ENCODE measurements at places on chromosomes 5 and 9.
A peak's percentile ranks its signal among the peaks of the same experiment; 100 is the strongest.

GRCh38 chr5:80481019-80481893 lies 6.6 kb upstream of the FAM151B start:
- DNase-seq, result peak; percentile 9

GRCh38 chr5:64811050-64811640 lies 42.4 kb downstream of the CWC27 start:
- peak; percentile 38 for DNase-seq

DNA sequence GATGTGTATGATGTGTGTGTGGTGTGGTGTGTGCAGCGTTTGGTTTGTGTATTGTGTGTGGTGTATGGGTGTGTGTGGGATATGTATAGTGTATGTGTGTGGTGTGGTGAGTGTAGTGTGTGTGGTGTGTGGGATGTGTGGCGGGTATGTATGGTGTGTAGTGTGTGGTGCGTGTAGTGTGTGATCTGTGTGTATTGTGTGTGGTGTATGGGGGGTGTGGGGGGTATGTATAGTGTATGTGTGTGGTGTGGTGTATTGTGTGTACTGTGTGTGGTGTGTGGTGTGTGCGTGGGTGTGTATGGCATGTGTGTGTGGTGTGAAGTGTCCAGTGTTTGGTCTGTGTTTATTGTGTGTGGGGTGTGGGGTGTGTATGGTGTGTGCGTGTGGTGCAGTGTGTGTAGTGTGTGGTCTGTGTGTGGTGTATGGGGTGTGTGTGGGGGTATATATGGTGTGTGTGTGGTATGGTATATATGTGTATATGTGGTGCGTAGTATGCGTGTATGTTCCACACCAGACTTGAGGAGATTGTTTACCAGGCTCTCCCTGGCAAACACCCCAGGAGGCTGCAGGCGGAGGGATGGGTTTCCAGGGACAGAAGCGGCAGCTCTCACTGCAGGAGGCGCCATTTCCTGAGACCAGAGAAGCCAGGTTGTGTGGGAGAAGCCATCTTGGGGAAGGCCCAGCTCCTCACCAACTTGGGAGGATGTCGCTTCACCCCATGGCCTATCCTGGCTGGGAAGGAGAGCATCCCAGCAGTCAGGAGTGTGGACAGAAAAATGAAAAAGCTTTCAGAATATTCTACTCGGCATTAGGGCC lies 138.1 kb downstream of the NXNL2 start:
- DNase-seq, result no peak

DNA sequence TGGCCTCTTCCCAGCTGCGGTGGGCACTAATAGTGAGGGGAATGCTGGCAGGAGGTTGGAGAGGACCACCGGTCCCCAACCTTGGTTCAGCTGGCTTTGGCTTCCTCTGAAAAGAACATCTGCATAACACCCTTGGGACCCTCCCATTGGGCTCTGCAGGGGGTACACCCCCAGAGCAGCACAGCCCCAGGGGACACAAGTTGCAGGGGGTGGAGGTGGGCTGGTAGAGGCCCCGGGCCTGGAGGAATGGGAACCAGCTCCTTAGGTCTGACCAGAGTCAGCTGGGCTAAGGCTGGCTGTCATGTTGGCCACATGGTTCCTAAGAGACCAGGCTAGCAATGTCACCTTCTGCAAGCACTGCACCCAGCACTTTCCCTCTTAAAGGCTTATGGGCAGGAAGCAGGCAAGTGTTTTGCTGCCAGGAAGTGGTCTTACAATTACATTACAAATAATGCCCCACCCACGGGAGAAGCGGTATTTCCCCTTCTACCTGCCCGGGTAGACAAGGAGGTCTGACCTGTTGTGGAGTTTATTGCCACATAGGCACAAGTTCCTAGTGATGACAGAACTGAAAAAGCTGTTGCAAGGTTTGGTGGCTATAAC lies 18.1 kb downstream of the GCNT4 start:
- no peak for DNase-seq

- no peak for DNase-seq
Measured at GRCh38 chr5:67992923-67993322, 222.6 kb upstream of the PIK3R1 start.

DNA sequence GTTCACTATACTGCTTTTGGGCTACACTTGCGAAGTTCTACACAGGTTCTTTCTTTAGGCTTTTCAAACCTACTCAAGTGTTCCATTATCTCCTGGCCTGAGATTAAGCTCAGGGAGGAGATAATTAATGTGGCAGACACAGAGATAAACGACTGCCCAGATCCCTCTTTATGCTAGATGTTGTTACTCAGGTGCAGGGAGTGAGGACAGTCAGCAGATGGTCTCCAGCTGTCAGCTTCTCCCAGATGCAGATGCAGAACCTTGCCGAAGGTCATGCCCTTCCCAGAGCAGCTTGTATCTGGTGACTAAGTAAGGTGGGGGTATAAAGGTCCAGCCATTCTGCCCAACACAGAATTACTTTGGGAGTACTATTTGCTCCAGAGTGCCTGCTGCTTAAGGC lies 166.2 kb downstream of the ZNF462 start:
- DNase-seq, result no peak

- DNase-seq, result no peak
Measured at GRCh38 chr9:124256517-124257069, 1.2 kb upstream of the NEK6 start.

DNA sequence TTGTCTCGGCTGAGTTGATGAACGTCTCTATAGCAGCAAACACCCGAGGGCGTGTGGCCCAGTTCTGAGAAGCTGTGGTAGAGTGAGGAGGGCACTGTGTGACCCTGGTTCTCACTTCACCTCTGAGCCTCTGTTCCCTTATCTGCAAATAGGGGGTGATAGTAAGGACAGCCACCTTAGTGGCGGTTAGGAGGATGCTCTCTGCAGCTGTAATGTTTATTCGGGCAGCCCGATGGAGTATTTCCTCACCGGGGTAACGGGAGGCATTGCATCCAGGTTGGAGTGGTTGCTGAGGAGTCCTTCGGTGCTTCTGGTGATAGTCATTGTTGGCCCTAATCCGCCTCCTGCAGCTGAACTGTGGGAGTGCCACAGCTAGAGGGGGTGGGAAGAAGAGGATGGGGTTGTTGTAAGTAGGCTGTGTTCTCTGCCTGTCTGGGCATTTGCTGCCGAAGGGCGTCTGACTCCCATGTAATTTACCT lies 13.9 kb downstream of the PRRC2B start:
- no peak for DNase-seq

- DNase-seq, result no peak
Measured at GRCh38 chr5:181218795-181219124, 4.3 kb upstream of the TRIM41 start.

All from NCI-H1105 treated with DMSO at 0.1 percent for 48 hours (cell line).